Activated CD8-positive, alpha-beta memory T cell treated with anti-CD3 and anti-CD28 coated beads for 4 hours (primary cell): ENCODE measurements at places on chromosomes 11 and 22.

GRCh38 chr11:69386594-69387408, 92.8 kb downstream of the MYEOV start:
- no peak for DNase-seq

DNA sequence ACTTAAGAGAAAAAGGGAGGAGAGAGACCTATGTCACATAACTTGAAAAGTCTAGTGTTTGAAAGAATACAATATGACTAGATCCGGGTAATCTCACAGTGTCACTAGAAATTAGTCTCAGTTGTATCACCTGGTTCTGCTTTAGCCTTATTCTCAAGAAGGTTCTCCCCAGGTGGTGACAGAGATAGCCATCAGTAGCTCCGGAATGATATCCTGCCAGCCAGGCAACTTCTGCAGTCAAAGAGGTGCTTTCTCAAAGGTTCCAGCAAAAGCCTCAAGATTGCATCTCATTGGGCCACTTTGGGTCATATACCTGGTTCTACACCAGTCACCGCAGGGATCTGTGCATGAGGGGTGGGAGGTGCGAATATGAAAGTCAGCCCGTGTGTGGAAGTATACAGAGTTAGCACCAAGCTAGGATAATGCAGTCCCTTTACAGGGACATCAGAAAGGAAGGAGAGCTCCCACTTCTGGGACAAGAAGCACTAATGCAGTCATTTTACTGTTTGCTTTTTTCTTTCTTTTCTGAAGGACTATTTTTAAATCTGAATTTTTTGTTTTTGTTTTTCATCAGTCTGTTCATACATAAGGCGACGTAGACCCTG, 61.1 kb downstream of the CYB5R2 start:
- DNase-seq: no peak

DNA sequence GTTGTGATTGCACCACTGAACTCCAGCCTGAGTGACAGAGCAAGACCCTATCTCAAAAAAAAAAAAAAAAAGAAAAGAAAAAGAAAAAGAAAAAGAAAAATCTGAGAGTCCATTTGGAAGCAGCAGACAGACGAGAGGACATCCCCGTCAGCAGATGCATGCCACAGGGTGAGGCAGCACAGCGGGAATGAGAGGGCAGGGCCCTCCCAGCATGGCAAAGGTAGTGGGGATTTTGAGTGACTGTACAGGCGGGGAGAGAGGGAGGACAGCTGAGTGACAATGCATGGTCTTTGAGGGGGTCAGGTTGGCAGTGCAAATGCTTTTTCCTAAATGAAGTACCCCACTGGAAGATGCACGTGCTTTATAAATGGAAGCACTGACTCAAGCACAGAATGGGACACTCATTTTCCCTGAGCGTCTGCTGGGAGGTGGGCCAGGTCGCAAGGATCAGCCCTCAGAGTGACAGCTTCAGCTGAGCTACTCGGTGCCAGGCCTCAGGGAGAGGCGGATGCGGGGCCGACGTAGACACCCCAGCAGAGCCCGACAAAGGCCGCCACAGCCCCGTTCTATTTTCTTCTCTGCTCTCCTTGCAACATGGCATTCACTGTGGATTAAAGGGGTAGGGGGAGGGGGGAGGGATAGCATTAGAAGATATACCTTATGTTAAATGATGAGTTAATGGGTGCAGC, 113.5 kb downstream of the SHANK2 start:
- no peak for DNase-seq

GRCh38 chr11:102139081-102139498, 28.8 kb downstream of the YAP1 start:
- DNase-seq: no peak

DNA sequence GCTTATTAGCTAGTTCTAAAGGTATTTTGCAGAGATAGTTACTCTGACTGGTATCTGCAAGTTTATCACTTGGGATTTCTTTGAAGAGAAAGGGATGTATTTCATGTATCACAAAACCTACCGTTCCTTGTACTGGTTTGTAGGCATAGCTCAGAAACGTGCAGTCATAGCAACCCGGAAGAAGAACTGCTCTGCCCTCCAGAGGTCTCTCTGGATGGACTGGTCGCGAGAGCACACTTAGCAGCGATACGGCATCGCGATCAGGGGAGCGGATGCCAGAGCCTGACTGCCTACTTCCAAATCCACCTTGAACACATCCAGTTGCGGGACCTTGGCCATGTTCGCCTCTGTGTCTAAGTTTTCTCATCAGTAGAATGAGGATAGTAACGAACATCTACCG, 143.3 kb downstream of the WNT7B start:
- no peak for DNase-seq

DNA sequence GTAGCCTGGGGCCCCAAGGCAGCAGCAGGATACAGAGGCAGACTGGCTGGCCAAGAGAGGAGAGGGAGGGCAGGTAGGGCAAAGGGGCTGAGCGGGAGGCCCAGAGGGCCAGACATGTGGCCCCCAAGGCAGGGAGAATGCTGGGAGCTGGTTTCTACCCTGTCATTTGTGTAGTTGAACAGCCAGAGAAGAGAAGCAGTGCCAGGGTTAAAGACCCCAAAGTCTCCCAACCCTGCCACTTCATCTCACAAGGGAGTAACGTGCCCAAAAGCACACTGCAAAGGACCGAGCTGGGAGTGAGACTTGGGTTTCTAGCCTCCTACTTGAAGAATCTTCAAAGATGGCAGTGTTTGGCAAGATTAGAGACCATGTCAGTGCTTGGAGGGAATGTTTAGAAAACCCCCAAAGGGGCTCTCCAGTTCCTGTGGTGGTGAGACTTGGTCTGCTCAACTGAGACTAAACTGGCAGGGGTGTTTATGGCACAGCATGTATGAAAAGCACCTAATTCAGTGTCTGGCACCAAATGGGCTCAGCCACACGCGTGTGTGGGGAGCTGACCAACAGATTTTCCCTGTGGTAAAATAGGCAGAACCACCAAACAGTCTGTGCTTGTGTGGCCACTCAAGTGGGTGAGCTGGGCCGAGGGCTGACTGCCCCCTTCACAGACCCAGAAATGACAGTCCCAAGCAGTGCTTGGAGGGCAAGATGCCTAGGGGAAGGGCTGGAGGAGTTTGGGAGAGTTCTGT, 68.2 kb upstream of the CLTCL1 start:
- no peak for DNase-seq

DNA sequence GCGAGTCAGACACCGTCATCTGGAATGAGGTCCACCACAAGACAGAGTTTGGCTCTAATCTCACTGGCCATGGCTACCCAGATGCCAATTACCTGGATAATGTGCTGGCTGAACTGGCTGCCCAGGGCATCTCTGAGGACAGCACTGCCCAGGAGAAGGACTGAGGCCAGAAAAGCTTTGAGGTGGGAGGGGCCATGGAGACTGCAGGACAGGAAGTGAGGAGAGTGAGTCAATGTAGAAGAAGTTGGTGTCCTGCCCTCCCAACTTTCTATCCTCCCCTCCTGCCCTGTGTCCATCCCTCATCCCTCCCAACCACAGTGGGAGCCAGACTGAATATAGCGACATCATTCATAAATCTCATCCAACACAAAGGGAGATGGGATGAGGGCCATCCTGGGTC, 8.0 kb downstream of the MPEG1 start:
- DNase-seq: no peak
